AML-193 (cell line): ENCODE measurements at places on chromosomes 4 and X.

GRCh38 chr4:137378821-137379220 lies 153.5 kb downstream of the PCDH18 start:
- no peak for DNase-seq

- no peak for DNase-seq
These were observed 220.7 kb downstream of the TACR3 start for GRCh38 chr4:103499094-103499493.

- DNase-seq: no peak
These were observed 353.1 kb upstream of the SPOCK3 start for GRCh38 chr4:167587361-167587760.

- no peak for DNase-seq
These were observed 22.5 kb downstream of the PNMA6E start for GRCh38 chrX:153378607-153379006.

DNA sequence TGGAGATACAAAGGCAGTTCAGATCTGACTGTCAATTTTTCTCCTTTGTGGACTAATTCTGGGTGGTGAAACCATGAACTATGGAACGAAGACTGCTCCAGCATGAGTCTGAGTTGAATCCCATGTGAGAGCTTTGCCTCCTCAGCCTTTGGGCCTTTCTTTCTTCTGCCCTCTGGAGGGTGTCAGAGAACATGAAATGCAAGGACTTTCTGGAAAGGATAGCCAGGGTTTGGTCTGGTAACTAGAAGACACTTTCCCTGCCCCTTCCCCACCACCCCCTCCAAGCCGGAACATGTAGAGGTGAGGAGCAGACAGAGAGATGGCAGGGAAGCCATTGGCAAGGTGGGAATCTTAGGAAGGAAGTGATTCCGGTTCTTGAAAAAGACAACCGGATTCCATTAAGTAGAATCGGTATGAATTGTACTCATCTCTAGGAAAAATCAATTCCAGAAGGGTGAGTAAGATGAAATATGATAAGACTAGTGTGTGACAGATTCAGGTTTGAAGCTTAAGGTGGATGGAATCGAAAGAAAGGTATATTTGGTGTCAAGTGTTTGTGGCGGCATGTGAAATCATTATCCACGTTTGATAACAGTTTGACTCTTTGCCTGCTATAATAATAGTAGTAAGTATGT lies 19.0 kb downstream of the FHL1 start:
- DNase-seq: no peak

GRCh38 chrX:55640854-55641253 lies 17.7 kb downstream of the FOXR2 start:
- DNase-seq: no peak
